Naive B cell (primary cell): ENCODE measurements at places on chromosomes 11 and 22.

DNA sequence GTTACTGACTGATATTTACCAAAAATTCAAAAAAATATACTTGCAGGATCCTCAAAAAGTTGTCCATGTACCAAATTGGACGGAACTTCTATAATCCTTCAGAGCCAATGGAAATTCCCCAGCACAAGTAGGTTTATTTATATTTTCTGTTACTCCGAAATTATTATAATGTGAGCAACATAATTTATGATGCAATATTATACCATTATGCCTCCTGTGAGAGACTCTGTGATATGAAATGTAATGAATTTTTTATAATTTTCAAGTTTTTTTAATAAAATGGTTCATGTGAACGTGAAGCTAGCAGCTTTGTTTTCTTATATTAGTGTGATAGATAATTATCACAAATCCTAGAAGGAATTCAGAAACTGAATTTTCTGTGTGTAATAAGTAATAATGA is 18.2 kb downstream of the PIWIL4 start:
- DNase-seq: no peak

- DNase-seq: no peak
Observed at GRCh38 chr11:132883241-132883640, 649.1 kb downstream of the OPCML start.

DNA sequence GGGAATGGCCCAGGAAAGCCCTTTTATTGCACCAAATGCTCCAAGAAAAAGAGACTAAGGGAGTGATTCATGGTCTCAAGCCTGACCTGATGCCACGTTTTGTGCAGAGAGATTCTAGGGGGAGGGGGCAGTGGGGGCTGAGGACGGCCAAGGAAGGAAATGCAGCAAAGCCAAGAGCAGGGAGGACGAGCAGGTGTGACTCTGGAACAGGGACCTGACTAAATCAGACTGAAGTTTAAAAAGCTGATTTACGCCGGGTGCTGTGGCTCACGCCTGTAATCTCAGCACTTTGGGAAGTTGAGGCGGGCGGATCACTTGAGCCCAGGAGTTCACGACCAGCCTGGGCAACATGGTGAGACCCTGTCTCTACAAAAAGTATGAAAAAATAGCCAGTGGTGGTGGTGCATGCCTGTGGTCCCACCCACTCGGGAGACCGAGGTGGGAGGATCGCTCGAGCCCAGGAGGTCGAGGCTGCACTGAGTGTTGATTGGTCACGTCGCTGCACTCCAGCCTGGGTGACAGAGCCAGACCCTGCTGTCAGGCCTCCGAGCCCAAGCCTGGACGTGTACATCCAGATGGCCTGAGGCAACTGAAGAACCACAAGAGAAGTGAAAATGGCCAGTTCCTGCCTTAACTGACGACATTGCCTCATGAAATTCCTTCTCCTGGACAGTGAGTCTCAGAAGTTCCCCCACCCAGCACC is 10.8 kb upstream of the IFITM3 start:
- DNase-seq: no peak

- no peak for DNase-seq
Observed at GRCh38 chr11:76051937-76052336, 154.4 kb downstream of the WNT11 start.

GRCh38 chr11:11845551-11845950 is 3.8 kb downstream of the USP47 start:
- no peak for DNase-seq
